Activated CD8-positive, alpha-beta memory T cell treated with anti-CD3 and anti-CD28 coated beads for 48 hours (primary cell): ENCODE measurements at places on chromosomes 7 and 10.

GRCh38 chr10:70564901-70565351 is 37.6 kb downstream of the PRF1 start:
- no peak for DNase-seq

DNA sequence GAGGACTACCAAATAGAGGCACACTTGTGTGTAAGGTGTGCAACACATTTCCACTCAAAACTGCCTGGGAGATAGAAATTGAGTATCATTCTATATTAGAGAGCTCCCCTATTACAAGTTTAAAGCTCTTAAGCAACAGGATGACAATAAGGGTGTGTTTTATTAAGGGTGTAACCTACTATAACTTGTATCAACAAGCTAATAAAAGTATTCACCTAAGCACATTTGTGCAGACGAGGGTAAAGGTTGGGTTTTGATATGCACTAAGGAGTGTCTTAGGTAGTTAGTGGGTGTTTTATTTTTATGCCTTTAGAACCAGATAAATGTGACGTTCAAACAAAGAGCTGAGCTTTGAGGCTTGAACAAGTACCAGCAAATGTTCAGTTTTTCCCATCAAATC is 2.8 kb upstream of the FAM53B start:
- DNase-seq: no peak

- no peak for DNase-seq
These were observed 89.6 kb upstream of the LANCL2 start for GRCh38 chr7:55275291-55276200.

GRCh38 chr10:29397221-29397620 is 108.4 kb downstream of the LYZL1 start:
- DNase-seq: no peak

DNA sequence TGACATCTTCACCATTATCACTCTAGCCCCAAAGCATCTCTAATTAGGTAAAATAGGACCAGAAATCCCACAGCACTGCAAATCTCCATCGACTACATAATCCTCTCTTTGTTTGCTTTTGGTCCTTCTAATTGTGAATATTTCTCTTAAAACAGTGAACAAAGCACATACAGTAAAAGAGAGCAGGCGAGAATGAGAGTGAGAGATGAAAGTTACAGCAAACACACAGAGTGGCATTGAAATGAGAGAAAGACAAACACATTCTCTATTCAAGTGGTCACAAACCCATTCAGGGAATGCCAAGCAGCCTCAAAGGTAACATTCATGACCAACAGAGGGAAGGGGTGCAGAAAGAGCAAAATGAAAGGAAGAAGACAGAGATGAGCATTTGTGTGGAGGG is 109.8 kb upstream of the PTN start:
- DNase-seq: no peak

GRCh38 chr10:12051241-12051640 is 8.6 kb upstream of the UPF2 start:
- no peak for DNase-seq

- DNase-seq: no peak
These were observed 345.8 kb downstream of the KCNMA1 start for GRCh38 chr10:77291596-77292505.

GRCh38 chr10:128027306-128027705 is 98.9 kb downstream of the MKI67 start:
- no peak for DNase-seq

DNA sequence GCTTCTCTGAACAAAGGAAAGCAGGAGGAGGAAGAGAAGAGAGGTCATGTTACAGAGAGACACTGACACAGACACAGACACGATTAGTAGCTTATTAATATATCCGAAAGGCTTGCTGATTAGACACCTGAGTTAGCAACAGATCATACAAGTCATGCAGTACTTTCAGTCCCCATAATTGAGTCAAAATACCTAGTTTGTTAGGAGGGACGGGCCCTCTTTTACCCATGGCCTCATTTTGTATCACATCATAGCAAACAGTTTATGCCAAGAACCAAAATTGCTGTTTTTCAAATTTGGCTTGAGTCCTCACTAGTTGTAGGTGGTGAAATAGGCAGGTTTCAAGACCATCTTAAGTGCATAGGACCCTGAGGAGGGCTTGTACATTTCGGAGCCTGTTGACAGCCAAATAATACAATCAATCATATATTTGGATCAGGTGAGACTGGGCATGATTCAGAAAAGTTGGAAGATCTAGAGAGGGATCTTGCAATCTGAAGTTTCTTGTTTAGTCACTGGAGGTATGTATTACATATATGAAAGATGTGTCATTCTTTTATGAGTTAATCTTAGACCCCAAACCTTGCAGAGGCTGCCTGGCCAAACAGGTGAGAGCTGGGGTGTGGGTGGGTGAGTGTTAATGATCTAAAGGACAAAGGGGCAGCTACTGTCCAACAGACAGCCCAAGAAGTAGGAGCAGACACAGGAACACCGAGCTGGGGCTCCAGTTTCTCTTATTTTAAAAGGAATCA is 65.4 kb downstream of the PRPF18 start:
- no peak for DNase-seq

DNA sequence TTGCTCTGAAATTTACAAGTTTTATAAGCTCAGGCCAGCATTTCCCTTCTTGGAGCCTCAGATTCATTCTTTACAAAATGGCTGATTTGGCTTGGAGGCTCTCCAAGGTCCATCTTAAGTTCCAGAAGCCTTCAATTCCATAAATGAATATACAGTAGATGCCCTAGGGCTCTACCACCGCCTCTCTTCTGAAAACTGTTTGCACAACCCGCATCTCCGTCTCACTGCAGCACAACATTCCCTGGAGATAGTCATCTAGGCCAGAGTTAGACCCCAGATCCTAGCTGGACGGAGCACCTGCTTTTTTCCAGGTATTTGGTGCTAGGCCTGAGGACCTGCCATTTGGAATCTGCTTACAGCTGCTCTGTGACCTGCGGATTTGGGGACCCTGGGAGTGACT is 50.5 kb upstream of the NRP1 start:
- DNase-seq: no peak

- DNase-seq: no peak
These were observed 21.2 kb downstream of the GFRA1 start for GRCh38 chr10:116251602-116252395.

- no peak for DNase-seq
These were observed 1.5 kb downstream of the MKLN1 start for GRCh38 chr7:131329176-131329570.
